Cerebellar cortex (tissue), 1 donor: ENCODE measurements at places on chromosomes 16 and 17.

- DNase-seq, result no peak
Observed at GRCh38 chr17:8955021-8955959, 10.2 kb downstream of the PIK3R5 start.

DNA sequence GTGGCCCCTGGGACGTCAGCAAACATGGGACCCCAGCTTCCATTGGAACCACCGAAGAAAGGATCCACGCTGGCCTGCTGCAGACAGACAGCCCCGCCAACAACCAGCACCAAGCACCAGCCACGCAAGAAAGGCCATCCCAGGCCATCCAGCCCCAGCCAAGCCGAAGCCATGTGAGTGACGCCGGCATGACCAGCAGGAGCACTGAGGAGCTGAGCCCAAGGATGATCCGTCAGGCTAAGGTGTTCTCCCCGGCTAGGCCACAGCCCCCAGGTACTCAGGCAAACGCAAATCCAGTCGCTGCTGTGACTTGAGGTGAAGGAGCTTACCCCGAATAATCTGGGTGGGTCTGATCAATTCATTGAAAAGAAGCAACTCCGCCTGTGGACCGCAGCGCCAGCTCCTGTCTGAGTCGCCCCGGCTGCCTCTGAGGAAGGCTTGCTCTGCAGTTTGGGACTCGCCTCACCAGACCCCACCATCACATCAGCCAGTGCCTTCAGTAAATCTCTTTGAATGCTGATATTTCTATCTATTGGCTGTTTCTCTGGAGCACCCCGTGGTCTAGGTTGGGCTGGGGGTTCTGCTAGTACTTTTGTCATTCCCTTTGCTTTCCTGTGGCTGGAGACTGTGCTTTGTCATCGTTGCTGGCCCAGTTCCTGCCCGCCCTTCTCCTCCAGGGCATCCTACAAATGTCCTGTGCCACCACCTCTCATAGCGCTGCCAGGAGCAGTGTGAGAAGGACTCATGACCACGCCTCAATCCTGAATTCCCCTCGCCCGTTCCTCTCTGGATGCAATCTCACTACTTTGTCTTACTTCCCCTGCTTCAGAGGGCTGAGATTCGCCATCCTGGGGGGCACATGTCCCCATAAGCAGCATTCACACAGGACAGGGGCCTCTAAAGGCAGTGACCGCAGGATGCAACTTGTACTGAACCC lies 8.1 kb upstream of the CBX2 start:
- no peak for DNase-seq

GRCh38 chr16:48112600-48112999 lies 43.2 kb downstream of the ABCC12 start:
- no peak for DNase-seq

GRCh38 chr17:68577497-68577821 lies 23.7 kb downstream of the FAM20A start:
- DNase-seq, result no peak

DNA sequence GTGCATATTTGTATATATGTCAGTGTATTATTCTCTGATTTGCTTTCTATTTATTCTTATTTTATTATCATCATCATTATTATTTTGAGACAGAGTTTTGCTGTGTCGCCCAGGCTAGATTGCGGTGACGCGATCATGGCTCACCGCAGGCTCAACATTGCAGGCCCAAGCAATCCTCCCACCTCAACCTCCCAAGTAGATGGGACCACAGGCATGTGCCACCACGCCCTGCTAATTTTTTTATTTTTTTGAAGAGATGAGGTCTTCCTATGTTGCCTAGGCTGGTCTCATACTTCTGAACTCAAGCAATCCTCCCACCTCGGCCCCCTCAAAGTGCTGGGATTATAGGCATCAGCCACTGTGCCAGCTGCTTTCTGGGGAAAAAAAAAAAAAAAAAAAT lies 8.4 kb upstream of the ARHGAP17 start:
- DNase-seq, result no peak

- no peak for DNase-seq
Observed at GRCh38 chr17:72572604-72573491, 452.0 kb downstream of the SOX9 start.

DNA sequence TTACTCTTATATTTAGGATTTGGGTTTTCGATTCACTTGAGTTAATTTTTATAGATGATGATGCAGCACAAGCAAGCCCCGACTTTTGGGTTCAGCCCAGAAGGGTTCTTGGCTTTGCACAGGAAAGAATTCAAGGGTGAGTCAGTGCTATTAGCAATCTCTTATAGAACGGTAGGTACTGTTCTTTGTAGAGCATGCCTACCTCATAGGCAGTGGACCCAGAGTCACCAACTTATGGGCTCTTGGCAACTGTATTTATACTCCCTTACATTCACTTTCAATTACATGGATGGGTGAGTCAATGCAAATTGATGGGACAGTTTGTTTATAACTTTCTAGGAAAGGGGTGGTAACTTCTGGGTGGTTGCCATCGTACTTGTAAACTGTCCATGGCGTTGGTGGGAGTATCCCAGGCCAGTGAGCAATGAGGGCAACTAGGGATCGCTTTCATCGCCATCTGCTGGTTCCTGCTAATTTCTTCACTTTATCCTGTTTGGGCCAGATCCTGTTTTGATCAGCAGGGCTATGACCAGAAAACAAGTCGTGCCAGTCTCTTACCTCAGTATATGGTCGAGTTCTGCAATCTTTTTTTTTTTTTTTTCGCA lies 362.6 kb downstream of the CNTNAP4 start:
- peak; percentile 57 for DNase-seq

DNA sequence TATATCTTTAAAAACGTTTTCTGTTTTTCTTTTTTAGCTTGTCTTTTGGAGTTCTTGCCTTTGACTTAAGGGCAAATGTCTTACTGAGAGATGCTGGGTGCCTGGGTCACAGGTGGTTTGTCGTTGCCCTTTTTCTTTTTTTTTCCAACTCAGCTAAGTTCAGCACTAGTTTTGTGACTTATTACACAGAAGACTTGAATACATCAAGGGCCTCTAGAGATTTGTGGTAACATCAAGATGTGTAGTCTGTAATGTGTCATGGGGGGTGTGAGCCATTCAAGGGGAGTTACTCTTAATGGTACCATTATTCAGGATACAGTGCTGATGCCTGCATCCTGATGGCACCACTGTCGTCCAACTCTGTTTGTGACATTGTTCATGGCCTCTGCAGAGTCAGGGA lies 95.1 kb downstream of the PRKCA start:
- DNase-seq, result no peak

GRCh38 chr16:15434425-15435215 lies at the start of gene BMERB1:
Gene BMERB1 (plus strand): TSS chr16:15434588. CDS start chr16:15434654, 66 bp downstream.
- peak; percentile 80 for DNase-seq

- no peak for DNase-seq
Observed at GRCh38 chr17:20987511-20987910, 55.3 kb downstream of the USP22 start.

DNA sequence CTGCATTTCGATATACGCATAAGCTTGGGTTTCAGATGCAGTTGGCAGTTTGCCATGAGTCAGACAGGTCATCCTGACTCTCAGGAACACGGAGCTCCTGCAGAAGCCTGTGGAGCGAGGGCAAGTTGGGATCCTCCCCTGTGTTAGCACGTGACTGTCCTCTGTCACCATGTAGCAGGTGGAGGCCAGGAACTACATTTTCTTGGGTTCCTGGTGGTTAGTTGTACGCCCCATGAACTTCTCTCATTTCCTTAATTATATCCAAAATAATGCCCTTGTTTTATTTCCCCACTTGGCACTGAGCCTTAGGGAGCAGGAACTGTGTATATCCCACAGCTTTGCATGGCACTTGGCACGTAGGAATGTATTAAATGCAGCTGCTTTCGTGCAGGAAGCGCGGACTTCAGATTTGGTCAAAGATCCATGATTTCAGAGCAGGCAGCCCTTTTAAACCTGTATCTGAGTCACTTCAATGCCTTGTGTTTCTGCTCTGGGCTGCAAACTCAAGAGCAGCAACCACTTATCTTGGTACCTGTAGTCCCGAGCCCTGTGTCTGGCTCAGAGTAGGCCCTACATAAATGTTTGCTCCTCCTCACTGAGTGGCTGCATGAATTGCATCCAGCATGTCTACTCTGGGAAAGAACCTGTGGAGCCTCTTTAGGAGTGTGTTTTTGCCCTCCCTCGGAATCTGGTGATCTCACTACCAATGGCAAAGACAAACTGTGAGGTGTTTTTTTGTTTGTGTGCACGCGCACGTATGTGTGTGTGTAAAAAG lies 428.4 kb downstream of the MAF start:
- no peak for DNase-seq

DNA sequence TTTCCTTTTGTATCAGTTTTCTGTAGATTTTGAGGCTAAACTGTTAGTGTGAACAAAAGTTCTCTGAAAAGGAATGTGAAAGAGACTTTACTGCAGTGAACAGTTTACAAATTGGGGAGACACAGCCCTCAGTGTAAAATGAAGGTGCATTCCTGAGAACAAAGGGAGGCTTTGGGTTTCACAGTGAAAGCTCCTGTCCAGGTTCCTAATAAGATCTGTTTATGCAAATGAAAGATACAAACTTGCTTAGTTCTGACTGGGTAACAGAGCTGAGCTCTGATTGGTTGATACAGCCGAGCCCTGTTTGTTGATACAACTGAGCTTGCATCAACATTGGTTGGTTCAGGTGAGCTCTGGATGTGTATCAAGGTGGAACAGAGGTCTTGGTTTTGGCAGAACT lies 8.3 kb upstream of the CDRT15 start:
- no peak for DNase-seq

DNA sequence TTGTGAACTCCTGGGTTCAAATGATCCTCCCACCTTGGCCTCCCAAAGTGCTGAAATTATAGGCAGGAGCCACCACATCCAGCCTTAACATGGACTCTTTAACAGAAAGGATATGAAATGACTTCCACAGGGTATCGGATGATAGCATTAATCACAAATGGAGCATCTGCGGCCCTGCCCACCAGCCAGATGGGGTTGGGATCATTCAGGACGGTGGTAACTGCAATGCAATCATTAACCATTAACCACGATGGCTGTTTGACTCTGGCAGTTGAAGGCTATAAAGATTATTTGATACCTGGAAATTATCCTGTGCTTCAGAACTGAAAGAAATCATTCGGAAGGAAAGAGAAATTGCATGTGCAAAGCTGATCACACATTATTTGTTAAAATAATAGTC lies 5.3 kb upstream of the CHST5 start:
- DNase-seq, result no peak

- no peak for DNase-seq
Observed at GRCh38 chr17:80902197-80902962, 89.3 kb upstream of the CHMP6 start.

GRCh38 chr17:3802461-3803307 lies 1.7 kb upstream of the ITGAE start:
- no peak for DNase-seq

DNA sequence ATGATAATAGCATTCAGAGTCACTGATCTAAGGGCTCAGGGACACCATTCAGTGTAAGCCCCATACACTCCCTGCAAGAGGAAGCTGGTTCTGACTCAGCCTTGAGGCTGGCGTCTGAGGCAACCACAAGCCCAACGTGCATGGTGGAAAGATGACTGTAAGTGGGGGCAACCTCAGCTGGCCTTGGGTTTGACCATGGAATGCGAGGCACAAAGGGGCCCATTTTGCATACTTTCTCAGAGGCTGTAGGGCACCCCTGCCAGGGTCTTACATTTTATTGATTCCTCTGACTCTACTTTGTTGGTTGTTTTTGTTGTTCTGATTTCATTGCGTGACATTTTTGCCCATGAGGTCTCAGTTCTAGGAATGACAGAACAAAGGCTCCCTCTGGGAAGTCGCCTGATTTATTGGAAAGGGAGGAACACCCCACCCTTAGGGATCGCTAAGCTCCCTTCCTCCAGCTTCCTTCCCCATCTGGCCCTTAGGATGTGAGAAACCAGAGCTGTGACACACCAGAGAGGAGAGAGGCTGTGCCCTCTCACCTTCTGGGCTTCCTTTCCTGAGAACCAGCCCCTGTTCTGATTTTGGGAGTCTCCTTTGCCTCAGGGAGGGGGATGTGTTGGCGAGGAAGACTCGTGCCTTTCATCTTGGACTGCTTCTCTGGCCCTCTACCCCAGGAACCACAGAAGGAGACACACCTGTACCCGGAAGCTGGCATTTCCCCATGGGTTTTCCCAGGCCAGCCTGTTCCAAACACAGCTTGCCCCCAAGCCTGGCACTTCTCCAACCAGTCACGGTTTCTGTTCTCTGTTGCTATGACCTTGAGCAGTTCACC lies 5.6 kb upstream of the CIITA start:
- DNase-seq, result no peak

GRCh38 chr16:4511441-4512082 lies 27.0 kb downstream of the CDIP1 start:
- peak; percentile 75 for DNase-seq

DNA sequence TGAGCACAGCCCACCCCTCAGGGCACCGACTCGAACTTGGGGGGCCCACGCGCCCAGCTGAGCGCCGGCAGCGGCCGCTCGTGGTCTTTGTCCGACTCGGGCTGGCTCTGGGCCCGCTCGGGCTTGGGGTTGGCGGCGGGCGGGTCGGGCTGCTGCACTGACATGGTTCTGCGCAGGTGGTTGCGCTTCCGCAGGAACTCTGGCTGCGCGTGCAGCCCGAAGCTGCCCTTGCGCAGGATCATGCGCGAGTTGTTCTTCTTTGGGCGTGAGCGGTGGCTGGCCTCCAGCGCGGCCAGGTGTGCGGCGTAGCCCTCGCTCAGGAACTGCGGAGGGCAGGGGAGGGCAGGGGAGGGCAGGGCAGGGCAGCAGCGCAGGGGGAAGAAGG lies 11.1 kb downstream of the PIMREG start:
- DNase-seq, result no peak

DNA sequence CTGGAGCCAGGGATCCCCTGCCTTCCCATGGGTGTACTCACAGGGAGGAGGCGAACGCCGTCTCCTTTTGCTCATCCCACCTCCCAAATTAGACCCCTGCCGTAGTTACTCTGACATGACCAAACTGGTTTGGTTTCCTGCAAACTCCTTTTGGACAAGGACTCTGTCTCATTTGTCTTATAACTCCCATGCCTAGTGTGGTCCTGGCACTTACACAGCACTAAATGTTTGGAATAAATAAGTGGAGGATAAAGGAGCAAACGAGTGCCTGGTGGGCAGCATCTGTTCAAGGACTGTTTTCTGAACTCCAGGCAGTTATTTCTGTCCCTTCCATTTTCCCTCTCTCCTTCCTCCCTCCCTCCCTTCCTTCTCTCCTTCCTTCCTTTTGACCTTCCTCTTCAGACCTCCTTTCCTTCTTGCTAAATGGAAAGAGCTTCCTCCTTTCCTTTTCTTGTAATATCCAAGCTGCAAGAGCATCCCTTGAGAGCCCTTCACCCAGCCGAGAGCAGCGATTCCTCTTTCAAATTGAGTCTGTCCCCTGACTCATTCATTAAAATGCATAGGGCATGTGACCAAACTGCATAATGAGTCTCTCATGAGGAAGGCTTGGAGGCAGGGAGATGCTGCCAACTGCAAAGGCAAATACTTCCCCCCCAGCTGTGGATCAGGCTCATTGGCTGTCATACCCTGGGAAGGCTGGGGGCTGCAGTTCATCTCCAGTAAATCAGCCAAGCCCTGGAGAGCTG lies 36.8 kb downstream of the CHD9 start:
- peak; percentile 43 for DNase-seq

- DNase-seq, result peak; percentile 33
Observed at GRCh38 chr16:5075637-5076036, 4.0 kb downstream of the ALG1 start.
